ENCODE measurements at places on chromosomes 7 and 10.

- DNase-seq, result no peak
Observed at GRCh38 chr10:98172073-98172472, 37.6 kb downstream of the R3HCC1L start.

- DNase-seq, result no peak
Observed at GRCh38 chr7:15476531-15476918, 85.3 kb downstream of the AGMO start.

DNA sequence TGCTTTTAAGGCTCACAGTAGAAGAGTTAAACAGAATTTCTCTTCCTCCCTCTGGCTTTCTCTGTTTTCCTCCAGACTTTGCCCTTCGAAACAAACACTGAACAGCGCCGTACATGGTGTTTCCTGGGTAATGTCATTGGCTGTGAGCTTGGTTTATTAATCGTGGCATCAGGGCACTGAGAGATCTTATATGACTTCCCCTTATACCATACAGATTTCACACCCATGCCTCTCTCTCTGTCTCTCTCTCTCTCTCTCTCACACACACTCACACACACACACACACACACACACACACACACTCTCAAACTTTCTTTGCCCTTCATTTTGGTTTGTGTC is 195.5 kb downstream of the CREB5 start:
- no peak for DNase-seq

DNA sequence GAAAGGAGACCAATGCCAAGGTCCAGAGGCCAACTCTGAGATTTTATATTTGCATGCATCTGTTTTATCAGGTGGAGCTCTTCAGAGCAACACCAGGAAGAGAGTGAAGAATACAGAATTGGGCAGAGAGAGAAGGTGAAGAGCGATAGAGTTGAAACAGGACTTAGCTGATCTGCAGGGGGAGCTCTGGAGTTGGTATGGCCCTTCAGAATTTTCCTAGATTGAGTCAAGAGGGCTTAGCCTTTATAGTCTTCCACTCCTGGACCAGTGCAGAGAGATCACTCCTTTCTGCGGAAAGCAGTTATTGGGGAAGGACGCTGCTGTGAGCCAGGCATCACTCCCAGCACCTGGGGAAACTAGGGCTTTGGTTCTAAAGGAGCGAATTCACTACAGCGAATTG is 105.0 kb upstream of the DGKB start:
- no peak for DNase-seq

GRCh38 chr7:70523989-70524351 is 608.0 kb upstream of the GALNT17 start:
- DNase-seq, result no peak

DNA sequence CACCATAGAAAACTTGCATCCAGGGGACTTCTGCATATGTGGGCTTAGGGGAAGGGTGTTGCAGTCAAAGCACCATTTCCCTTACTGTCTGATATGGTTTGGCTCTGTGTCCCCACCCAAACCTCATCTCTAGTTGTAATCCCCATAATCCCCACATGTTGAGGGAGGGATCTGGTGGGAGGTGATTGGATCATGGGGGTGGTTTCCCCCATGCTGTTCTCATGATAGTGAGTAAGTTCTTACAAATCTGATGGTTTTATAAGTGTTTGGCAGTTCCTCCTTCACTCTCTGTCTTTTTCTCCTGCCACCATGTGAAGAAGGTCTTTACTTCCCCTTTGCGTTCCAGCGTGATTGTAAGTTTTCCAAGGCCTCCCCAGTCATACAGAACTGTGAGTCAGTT is 177.4 kb downstream of the ADK start:
- no peak for DNase-seq

DNA sequence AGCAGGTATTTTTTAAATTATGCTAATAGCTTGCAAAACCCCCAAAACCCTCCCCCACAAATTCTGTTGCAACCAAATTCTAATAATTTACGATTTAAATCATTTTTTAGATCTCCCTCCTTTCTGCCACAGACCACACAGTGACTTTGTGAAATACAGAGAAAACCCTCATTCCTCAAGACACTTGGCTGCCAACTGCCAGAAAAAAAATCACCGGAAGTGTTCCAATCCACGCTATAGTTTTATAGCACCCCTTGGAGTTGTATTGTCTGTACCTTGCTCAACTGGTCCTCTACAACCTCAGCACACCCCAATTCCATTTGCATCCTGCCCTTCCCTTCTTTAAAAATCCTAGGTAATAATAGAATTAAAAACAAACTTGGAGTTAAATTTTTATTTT is 560.1 kb downstream of the PARD3 start:
- DNase-seq, result no peak

GRCh38 chr10:127983344-127984100 is 76.6 kb downstream of the PTPRE start:
- DNase-seq, result no peak

DNA sequence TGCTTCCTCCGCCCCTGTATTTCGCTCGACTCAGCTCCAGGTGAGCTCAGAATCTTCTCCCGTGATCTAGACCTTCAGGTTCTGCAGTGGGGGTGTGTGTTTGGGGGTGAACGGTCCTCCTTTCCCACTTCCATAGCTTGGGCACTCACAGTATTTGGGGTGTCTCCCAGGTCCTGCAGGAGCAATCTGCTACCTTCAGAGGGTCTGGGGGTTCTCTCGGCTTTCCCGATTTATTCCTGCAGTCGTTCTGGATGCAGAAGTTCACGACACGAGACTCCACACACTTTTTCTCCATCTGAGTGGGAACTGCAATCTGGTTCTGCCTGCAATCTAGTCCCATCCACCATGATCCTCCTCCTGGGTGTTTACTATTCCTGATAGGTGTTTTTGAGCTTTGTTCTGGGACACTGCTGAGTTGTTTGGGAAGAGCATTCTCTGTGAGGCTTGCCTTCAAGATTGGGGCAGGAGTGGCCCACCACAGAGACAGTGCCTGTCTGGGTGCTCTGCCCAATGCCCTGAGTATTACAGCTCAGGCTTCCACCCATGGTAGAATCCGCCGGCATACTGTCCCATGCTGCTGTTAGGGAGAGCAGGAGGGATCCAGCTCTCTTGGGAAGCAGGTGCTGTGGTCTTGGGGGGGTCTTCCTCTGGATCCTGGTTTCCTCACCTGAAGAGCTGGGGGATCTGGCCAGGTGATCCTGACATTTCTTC is 29.8 kb downstream of the JAKMIP3 start:
- DNase-seq, result no peak

GRCh38 chr7:17651863-17652385 is 288.4 kb downstream of the SNX13 start:
- DNase-seq, result no peak

- no peak for DNase-seq
Observed at GRCh38 chr10:102001435-102002068, 54.4 kb downstream of the ARMH3 start.

- DNase-seq, result no peak
Observed at GRCh38 chr10:95341716-95342130, 50.9 kb upstream of the PDLIM1 start.

GRCh38 chr10:85795460-85795859 is 571.1 kb downstream of the GRID1 start:
- DNase-seq, result no peak

Data from esophagus squamous epithelium (tissue), 5 donors.